GM12891 (cell line): ENCODE measurements at places on chromosomes 5 and 9.

- no peak for DNase-seq
Observed at GRCh38 chr9:88889386-88889785, 101.9 kb upstream of the S1PR3 start.

- no peak for DNase-seq
Observed at GRCh38 chr5:547086-547924, 23.1 kb upstream of the SLC9A3 start.

GRCh38 chr9:89171693-89172092 lies 6.9 kb downstream of the SHC3 start:
- no peak for DNase-seq

DNA sequence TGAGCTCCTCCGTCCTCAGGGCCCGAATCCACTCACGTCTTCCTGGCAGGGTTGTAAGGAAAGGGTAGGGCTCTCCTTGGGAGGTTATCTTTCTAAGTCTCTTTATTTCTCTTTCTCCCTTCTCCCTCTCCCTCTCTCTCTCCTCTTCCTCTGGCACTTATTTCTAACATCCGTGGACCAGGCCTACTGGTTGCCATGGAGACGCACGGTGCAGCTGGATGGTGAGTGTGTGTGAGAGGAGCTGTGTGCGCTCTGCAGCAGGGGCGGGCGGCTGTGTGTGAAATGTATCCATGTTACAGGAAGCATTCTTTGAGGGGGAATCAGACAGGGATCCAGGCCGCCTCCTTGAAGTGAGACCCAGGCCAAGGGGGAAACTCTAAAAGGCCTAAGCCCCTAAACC lies 32.2 kb downstream of the PCDH1 start:
- DNase-seq, result no peak
